ENCODE measurements at places on chromosomes 7 and 10.

GRCh38 chr7:90642978-90643377, 46.9 kb downstream of the CDK14 start:
- DNase-seq: no peak

DNA sequence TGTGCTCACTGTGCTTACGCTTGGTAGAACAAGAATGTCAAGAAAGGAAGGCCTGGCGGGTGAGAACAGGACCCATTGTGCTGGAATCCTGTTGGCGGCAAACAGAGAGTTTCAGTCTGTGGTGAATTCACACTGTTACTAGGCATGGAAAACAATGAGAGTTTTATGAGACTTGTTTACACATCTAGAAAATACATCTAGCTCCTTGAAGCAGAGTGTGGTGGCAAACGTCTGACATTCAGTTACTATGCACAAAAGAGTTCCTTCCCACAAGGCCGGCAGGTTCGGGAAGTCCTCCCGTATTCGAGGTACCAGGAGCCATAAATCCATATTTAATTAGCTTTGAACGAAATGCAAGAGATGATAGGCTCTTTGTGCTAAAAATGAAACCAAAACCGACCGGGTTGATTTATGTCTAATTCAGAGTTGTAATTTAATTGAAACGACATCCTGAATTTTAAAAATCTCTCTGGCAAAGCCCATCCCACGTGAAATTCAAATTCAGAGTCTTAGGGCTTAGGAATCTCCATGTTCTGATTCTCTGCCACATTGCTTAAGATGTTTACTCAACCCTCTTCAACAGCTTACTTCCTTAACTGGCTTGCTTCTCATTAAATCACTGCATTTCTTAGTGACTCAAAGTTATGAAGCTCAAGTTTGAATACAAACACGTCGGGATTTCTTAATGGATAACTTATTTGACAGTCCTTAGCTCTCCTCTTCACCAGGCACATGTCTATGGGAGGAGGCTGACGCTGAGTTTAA, 299.9 kb upstream of the PITRM1 start:
- DNase-seq: no peak

DNA sequence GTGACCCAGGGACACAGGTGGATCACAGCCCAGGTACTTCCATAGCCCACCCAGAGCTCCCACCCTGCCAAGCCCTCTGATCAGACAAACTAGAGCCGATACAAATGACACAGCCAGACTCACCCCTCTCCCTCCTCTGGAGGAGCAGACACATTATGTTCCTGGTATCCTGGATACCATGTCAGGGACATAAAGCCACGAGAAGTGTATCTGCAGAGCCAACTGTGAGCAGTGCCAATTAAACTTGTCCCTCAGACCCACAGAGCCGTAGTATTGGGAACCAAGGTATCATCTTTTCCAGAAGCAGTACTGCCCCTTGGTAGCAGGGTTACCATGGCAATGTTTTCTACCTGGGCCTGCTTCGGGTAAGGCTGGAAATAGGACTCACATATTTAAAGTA, 47.3 kb upstream of the CPXM2 start:
- DNase-seq: no peak

DNA sequence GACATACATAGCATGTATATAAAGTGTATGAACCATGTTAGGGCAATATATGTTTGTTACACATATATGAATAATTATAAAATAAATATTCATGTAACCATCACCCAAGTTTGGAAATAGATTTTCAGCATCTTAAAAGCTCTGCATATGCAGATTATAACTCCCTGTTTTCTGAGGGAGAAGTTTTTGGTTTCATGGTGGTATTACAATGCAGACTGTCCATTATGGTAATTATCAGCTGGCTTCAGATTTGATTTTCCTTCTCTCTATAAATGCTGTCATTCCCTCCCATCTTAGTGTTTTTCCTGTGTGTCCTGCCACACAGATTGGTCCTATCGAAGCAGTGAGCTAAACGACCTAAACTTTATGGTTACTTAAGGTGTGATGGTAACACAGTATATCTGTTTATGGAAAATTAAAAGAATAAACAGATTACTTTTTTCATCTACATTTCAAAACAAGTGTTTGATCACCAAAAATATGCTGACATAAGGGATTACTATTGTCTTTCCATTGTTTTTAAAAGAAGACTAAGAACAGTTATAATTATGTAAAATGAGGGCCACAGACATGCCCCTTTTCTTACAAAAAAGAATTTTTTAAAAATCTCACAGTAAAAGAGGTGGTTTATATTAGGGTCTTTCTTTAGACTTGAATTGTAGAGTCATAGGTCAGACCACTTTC, 17.7 kb downstream of the PRPF18 start:
- DNase-seq: no peak

All from GM13977 (cell line).